Stimulated activated CD4-positive, alpha-beta T cell treated with anti-CD3 and anti-CD28 coated beads, Interleukin-12 subunit alpha, Interleukin-12 subunit beta, amount 100 ng/mL, for 24 hours (primary cell): ENCODE measurements at places on chromosomes 2 and 18.

- DNase-seq: no peak
Observed at GRCh38 chr2:23028106-23028505, 356.9 kb upstream of the KLHL29 start.

GRCh38 chr2:8300216-8300615 is 381.6 kb upstream of the ID2 start:
- no peak for DNase-seq

DNA sequence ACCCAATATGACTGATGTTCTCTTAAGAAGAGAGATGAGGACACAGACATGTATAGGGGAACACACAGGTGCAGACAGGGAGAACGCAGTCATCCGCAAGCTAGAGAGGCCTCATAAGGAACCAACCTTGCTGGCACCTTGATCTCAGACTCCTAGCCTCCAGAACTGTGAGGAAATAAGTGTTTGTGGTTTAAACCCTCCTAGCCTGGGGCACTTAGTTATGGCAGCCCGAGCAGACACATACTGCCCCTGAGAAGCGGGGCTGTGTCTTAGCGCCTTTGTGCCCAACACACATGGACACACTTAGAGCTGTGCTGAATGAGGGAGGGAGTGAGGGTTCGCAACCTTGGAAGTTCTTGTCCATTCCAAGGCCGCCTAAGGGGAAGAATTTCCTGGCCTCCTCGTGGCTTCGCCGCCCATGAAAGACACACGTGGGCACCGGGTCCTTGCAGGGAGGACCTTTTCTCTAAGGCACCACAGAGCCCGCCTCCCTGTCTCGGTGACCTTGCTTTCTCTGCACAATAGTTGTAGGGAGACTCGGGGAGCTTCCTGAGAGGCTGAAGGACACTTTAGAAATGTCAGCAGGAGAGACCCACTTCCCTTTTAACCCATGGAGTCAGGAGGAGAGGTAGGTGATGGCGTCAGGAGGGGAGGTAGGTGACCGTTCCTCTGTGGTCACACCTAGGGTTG is 224.5 kb upstream of the HDAC4 start:
- no peak for DNase-seq

- no peak for DNase-seq
Observed at GRCh38 chr18:7596147-7596546, 29.0 kb downstream of the PTPRM start.

- DNase-seq: no peak
Observed at GRCh38 chr2:220227266-220227920, 600.0 kb downstream of the SLC4A3 start.

GRCh38 chr2:129165006-129165405 is 814.5 kb upstream of the RAB6C start:
- DNase-seq: no peak

GRCh38 chr2:7427293-7428060 is 510.3 kb downstream of the RNF144A start:
- no peak for DNase-seq

- DNase-seq: no peak
Observed at GRCh38 chr18:49853436-49853835, 40.1 kb upstream of the ACAA2 start.

DNA sequence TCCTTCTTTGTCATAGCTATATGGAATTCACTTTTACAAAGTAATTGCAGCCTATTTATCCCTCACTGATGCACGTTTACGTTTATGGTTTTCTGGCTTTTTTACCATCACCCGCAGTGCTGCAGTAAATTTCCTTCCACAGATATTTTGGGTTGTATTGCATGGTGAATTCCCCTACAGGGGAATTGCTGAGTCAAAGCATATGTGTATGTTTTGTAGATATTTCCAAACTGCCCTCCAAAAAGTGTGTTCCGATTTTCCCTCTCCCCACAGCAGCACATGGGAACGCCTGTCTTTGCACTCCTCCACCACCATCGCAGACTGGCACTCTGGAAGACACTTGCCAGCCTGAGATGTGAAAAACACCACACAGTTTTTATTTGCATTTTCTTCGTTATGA is 80.6 kb upstream of the UXS1 start:
- no peak for DNase-seq

DNA sequence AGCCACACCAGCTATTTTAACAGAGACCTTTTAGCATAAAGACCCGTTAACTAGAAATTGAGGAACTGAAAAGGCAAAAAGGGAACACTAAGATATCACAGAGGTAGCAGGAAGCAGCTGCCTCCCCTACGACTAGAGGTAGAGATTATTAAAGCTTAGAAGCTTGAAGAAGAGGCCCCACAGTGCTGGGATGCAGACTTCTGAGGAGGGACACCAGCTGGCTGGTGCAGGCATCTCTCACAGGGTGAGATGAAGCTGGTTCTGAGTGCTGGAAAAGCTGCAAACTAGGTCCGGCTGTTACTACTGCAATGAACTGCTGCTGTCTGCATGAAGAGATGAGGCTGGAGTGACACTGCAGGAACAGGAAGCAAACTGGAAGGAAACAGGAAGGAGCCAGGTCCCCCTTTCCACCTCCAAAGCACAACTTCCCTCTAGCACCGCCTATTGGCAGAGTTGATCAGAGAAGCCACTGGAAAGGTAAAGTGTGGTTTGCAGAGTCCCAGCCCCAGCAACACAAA is 61.2 kb upstream of the MRPS9 start:
- DNase-seq: no peak
